Hematopoietic multipotent progenitor cell treated with erythropoietin and hydrocortisone succinate and interleukin-3 and kit ligand, for 8 days (in vitro differentiated cells): ENCODE measurements at places on chromosomes 2 and 18.

DNA sequence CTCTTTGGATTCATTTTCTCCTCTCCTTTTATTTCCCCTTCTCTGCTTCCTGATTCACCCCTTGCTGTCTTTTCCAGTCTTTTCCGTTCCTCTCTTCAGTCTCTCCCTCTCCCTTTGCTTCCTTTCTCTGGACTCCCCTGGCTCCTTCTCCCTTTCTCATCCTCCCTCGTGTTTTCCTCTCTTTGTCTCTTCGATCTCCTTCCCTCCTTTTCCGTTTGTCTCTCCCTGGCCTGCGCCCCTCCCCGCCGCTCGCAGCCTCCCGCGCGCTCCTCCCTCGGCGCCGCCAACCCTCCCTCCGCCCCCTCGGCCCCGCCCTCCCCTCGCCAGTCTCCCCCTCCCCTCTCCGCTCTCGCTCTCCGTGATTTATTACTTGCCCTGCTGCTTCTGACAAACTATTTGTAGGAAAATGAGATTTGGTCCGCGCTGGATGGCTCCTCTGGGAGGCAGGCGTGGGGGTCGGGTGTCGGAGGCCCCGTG is 46.0 kb upstream of the PAX8 start:
- DNase-seq: no peak

GRCh38 chr2:8475349-8476031 is 206.4 kb upstream of the ID2 start:
- DNase-seq: no peak

- DNase-seq: no peak
Observed at GRCh38 chr2:95388856-95389244, 13.7 kb upstream of the FAHD2A start.

DNA sequence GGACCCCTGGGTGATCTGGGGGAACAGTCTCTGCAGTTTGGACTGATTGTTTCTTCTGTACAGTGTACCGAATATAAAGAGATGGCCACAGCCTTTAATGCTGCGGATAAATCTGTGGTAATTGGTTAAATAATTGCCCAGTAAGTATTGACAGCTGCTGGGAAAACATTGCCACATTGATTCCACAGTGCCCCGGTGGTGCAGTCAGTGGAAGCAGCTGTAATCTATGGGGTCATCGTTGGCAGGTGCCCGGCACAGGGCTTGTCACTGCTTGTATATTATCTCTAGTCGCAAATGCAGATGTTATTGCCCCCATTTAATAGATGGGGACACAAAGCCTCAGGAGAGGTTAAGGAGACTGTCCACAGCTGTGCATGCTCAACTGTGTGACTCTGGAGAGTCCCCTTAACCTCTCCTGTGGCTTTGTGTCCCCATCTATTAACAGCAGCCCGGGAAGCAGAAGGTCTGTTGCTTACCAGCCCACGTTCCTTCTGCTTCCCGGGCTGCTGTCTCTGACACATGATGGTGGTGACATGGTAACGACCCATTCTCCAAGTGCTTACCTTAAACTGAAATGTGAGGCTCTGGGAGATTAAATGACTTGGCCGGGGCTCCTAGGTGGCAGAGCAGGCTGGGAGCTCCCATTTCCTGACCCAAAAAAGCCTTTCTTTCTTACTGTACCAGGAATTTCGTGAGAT is 76.9 kb downstream of the NCK2 start:
- DNase-seq: no peak

- DNase-seq: peak; percentile 70
Observed at GRCh38 chr2:233413559-233414272, 59.4 kb downstream of the DGKD start.

DNA sequence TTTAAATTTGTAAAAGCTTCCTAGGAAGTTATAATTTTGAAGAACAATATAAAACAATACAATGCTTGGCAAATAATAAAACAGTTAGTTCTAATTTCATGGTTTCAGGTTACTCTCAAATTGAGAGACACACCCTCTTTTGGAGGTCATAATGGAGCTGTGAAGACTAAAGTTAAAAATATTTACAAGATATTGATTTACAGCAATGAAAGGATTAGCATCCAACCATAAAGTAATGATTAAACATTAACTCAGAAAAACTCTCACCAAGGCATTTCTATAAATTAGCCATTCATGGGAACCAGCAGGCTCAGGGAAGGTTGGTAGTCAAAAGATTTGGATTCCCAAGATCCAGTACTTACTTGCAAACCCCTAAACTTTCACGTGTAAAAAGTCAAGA is 6.4 kb downstream of the DPP4 start:
- no peak for DNase-seq

GRCh38 chr2:208249296-208249695 is 5.6 kb downstream of the IDH1 start:
- no peak for DNase-seq

- no peak for DNase-seq
Observed at GRCh38 chr2:144832048-144832447, 312.1 kb upstream of the ZEB2 start.

DNA sequence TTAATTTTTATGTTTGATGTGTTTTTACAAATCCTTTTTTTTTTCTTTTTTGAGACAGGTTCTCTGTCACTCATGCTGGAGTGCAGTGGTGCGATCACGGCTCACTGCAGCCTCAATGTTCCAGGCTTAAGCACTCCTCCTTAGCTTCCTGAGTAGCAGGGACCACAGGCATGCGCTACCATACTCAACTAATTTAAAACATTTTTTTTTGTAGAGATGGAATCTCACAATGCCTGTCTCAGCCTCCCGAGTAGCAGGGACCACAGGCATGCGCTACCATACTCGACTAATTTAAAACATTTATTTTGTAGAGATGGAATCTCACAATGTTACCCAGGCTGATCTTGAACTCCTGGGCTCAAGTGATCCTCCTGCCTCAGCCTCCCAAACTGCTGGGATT is 3.2 kb downstream of the NOTO start:
- DNase-seq: no peak

GRCh38 chr2:223744580-223744979 is 92.8 kb downstream of the AP1S3 start:
- DNase-seq: no peak

- no peak for DNase-seq
Observed at GRCh38 chr18:35828591-35828990, 143.9 kb upstream of the RMP24 start.

DNA sequence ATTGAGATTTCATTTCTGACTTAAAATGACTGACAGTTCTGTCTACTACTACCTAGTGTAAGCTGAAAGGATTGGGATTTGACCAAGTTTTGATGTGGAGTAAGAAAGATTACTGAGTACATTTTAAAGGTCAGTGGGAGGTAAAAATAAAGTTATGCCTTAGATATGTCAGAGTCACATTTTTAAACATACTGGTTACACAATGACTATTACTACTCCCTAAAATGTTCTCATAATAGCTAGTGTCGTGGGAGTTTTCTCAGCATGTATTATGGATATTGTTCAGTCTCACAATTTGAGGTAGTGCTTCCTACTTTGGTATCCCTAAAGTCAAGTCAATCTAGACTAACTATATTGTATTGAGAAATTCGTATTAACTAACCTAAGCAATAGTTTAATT is 1092.5 kb downstream of the LRP1B start:
- no peak for DNase-seq

DNA sequence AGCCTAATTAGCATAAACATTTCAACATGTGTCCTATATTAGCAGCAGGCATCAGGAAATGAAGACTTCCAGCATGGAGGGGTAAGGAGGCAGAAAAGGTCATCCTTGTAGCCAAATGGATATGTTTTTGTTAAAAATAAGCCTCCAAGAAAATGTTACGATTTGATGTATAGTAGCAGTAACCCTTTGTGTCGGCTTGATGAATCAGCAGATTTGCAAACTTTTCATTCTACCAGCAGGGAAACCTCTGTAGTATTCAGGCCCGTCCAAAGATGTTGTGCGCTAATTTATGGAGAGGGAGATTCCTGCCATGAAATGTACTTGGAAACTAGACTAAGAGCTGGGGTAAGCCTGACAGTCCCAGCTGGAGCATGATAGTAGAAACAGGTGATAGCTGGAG is 780.8 kb upstream of the KLHL29 start:
- no peak for DNase-seq

- no peak for DNase-seq
Observed at GRCh38 chr2:62536873-62537547, 31.0 kb upstream of the TMEM17 start.

DNA sequence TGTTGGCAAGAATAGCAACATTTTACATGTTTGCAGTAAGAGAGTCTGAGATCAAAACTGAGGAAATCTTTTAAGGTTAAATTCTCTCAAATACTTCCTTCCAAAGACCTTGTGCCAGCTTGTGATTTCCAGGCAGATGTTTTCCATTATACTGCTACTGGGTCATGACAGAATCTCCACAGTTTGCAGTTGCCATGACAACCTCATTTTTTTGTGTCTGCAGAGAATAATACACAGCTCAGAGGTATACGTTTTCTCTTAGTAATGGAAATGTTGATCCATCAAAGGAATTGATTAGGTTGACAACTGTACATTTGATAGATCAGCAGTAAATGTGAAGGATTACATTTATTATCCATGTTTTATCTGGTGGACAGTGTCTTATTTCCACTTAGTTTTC is 29.1 kb upstream of the CSRNP3 start:
- no peak for DNase-seq

DNA sequence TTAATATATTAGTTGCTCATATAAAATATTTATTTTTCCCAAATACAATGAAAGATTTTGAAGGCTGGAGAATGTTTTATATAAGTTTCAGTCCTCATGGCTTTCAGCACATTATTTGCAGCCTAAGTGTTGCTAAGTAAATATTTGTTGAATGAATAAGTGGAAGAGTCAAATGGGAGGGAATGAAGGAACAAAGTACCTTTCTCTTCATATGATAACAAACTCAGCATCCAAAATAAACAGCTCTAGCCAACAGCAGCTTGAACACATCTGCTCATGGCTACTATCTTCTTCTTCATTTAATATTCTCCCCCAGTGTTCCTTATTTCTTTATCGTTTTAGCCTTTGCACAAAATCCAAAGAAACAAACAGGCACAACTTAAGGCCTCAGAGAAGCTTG is 385.2 kb upstream of the PIK3C3 start:
- DNase-seq: no peak

GRCh38 chr18:34600158-34600557 is 109.9 kb upstream of the DTNA start:
- DNase-seq: no peak

GRCh38 chr2:54388076-54388475 is 68.1 kb upstream of the SPTBN1 start:
- DNase-seq: no peak

DNA sequence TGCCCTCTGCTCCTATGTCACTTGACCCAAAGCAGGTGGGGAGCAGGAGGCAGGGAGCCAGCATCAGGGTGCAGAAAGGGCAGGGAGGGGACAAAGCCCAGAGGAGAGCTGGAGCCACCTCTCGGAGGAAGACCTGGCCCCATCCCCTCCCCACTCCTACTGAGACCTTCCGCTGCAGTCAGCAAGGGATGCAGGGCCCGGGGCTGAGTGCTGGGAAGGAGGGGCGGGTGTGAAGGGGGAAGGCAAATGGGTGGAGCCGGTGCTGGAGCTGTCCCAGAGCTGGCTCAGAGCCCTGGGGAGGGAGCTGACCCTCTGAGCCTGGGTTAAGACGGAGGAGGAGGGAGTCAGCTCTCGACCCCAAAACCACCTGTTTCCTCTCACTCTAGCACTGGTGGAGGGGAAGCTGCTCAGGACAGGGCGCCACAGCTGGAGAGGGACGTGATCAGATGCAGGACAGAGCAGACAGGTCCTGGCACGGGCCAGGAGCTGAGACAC is 33.8 kb downstream of the HS1BP3 start:
- DNase-seq: no peak

- DNase-seq: no peak
Observed at GRCh38 chr2:141455211-141455826, 675.5 kb downstream of the LRP1B start.

DNA sequence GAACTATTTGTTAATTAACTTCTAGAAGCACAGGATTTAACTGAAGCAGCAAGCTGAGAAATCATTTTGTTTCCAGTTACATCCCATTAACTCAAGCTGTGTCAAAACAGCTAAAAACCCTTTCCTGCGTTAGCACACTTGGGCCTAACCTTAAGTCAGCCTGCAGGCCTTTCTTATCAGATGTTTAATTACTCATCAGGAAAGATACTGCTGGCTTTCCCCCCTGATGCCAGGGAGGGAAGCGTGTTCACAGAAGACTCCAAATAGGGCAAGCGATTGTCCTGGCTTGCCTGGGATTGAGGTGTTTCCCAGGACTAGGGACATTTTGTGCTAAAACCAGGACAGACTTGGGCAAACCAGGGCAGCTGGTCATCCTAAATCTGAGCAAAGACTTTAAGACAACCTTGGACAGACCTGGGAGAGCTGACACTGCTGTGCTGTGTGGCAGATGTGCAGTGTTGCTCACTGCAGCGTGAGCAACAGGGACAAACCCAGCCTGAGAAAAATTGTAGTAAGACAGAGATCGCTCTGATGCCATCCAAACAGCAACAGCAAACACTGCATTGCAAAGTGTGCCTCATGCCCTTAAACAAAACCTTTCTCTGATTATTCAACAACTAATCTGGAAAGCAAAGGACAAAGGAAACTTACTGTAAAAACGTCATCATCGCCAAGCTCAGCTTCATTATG is 100.9 kb downstream of the SPRED2 start:
- no peak for DNase-seq

- no peak for DNase-seq
Observed at GRCh38 chr2:513981-514706, 163.1 kb downstream of the TMEM18 start.

GRCh38 chr2:72917877-72918553 is 696 bp downstream of the EMX1 start:
- no peak for DNase-seq

DNA sequence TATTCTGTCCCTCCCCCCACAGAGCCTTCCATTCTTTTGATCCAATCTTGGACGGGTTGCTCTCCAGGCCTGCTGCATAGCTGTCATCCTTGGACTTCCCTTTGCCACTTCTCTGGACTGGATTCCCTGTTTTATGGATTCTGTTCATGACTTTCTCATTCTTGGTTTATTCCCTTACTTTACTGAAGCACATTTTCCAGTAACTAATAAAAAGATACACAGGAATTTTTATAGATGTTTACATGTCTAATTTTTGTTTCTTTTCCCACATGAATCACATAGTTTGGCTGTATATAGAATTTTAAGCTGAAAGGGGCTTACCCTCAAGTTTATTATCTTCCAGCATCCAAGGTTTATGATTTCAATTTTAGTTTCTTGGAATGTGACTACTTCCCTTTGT is 37.9 kb downstream of the GDF7 start:
- no peak for DNase-seq

GRCh38 chr2:228503731-228504130 is 322.2 kb upstream of the SPHKAP start:
- DNase-seq: no peak

GRCh38 chr2:26412091-26412673 is 10.5 kb downstream of the DRC1 start:
- DNase-seq: peak; percentile 77

DNA sequence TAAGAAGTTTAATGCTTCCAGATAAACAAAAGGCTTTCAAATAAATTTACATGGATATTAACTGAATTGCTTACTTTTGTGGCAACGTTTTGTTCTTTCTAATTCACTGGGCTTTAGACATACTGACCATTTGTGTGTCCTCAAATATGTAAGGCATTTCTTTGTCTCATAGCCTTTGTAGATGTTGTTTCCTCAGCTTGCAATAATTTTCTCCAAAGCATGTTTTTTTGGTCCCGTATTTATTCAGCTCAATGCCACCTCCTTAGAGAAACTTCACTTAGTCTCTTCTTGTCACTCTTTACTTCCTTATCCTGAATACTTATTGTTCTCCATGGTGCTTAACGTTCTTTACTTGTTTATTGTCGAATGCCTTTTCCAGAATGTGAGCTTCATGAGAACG is 98.5 kb downstream of the NUP35 start:
- no peak for DNase-seq
